ENCODE measurements at places on chromosomes 16 and 17.

- DNase-seq = no peak
These were observed 7.0 kb downstream of the G6PC3 start for GRCh38 chr17:44077595-44077909.

DNA sequence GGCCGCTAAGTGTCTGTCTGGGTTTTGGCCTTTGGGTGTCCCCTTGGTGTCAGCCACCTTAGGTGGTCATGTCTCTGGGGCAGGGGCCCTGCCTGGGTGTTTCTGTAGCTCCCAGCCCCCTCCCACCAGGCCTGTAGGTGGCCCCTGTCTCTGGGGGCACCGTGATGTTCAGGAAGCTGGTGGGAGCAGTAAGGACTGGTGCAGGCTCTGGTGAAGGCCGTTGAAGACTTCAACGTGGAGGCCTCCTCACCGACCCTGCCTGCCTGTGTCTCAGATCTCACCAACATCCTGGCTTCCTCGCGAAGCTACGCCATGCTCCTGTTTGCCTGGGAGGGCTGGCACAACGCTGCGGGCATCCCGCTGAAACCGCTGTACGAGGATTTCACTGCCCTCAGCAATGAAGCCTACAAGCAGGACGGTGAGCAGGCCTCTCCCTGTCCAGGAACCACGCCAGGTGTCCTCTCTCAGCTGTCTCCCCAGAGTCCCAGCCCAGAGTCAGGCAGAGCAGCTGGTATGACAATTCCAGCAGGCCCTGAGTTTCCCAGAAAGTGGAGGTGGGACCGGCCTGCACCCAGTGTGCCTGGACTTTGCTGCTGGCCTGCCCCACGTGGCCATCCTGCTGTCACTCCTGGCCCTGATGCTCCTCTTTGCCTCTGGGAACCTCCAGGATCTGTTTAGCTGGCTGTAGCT is 2.8 kb downstream of the ACE start:
- DNase-seq = no peak

- DNase-seq = no peak
These were observed 135.8 kb downstream of the SKAP1 start for GRCh38 chr17:48294020-48294805.

DNA sequence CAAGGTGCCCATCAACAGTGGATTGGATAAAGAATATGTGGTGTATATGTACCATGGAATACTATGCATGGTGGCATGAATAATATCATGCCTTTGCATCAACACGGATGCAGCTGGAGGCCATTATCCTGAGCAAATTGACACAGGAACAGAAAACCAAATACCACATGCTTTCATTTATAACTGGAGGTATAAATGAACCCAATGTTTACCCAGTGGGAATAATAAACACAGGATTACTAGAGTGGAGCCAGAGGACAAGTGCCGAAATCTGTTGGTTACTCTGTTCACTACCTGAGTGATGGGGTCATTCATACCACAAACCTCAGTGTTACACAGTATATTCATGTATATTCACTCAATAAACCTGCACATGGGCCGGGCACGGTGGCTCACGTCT is 125.2 kb downstream of the CDH11 start:
- no peak for DNase-seq

DNA sequence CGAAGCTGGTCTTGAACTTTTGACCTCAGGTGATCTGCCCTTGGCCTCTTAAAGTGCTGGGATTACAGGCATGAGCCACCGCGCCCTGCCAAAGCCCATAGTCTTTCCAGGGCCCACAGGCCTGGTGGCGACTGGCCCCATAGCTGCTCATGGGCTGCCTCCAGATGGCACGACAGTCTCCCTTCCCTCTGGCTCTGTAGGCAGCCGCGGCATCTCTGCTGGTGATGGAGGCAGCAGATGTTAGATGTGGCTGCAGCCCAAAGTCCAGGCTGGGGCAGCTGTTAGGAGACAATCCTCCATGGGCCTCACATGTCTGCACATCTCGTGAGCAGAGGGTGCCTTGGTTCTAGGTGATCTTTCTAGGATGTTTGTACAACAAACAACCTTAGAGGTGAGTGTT is 69.7 kb upstream of the DNAJA2 start:
- DNase-seq = no peak

DNA sequence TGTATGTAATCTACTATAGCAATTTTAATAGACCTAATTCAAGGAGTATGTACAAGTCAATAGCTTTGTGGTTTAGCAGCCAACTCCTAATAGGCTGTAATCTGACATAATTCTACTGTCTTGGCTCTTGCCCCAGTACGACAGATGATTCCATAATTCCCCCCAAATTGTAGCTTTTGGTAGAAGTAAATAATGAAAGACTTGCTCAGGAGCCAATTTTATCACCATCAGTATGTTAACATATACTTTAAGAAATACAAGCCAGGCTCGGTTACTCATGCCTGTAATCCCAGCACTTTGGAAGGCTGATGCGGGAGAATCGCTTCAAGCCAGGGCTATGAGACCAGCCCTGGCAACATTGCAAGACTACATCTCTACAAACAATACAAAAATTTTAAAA is 53.9 kb downstream of the AP2B1 start:
- DNase-seq = no peak

DNA sequence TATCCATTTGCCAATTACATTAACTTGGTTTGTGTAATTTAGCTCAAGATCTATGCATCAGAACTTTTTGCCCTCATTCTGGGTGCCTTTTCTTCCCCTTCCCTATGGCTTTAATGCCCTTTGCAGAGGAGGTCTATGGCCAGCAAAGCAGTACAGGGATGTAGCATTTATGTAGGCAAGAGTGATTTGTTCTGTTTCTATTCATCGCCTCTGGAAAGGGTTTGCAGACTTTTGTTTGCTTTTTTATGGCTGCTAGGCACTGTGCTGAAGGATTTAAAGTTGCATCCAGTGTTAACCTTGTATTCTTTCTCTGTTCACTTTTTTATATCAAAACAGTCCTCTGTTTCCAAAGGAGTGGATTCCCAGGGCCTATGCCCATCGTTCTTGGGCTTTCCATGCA is 78.0 kb downstream of the ANKFN1 start:
- DNase-seq = no peak

DNA sequence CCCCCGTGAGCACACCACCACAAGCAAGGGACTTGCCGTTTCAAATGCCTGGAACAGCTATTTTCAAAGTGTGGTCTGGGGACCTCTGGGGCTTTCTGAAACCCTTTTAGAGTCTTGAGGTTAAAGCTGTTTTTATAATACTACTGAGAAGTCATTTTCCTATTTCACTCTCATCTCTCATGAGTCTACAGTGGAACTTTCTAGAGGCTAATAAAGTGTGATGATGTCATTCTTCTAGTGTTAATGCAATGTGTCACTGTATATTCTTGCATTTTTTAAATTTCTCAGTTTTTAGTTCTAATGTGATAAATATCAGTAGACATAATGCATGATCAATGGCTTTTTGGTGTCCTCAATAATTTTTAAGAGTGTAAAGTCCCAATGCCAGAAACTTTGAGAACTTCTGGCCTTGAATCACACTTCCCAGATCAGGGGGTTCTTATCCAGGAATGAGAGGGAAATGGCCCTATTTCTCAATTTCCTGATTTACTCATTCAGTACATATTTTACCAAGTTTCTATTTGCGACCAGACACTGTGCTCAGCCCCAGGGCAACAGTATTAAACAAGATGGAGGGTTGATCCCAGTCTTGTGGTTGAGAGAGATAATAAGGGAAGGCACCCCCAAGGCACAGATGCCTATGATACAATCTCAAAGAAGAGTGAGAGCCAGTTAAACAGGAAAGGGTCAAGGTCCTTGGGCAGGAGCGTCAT is 444.0 kb downstream of the HS3ST3B1 start:
- no peak for DNase-seq

- DNase-seq = no peak
These were observed 12.6 kb upstream of the CA10 start for GRCh38 chr17:52170963-52171572.

- DNase-seq = no peak
These were observed 19.0 kb downstream of the LMF1 start for GRCh38 chr16:951660-952301.

GRCh38 chr16:57000271-57001025 is 11.1 kb downstream of the NLRC5 start:
- DNase-seq = peak; percentile 36

- DNase-seq = no peak
These were observed 397 bp downstream of the CDC42EP4 start for GRCh38 chr17:73311428-73311780.

DNA sequence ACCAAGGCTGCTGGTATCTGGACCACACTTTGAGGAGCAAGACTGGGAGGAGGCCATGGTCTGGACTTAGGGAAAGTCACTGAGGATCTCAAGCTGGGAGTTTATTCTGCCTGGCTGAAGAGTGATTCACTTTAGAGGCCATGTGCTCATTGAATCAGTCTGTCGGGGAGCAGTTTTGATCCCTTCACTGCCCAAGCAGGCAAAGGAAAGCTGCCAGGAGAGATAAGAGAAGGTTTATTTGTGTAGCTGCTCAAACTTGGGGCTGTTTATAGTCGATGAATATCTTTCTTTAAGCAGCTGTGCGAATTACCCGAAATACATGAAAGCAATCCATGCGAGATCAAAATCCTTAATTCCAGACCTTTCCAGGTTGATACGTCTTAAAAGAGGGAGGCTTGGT is 544.4 kb upstream of the EEF2KMT start:
- DNase-seq = no peak

- no peak for DNase-seq
These were observed 168.0 kb downstream of the AHSP start for GRCh38 chr16:31695667-31696066.

DNA sequence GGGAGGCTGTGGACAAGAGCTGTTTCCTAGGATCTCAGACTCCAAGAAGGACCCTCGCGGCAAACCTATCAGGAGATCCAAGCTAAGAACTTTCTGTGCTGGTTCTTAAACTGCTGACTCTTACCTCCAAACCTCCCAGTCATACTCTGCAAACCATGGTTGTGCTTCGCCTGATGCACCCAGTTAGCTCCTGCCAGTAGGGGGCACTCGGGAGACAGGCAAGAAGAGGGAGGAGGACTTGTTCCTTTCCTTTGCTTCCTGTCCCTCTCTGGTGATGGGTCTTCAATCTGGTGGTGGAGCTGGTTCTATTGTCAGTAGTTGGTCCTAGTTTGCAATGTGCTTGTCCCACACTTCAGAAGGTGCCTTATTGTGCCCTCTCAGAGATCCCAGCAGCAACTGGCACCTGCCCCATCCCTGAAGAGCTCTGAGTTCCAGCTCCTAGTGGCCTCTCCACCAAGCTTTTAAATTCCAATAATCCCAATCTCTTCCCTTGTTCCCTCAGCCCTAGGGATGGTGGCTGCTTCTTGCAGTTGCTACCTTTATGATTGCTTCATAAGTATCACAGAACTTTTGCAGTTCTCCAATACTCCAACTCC is 113.5 kb upstream of the RPL38 start:
- peak; percentile 69 for DNase-seq

GRCh38 chr16:22206842-22207714 is 1.0 kb downstream of the EEF2K start:
- peak; percentile 82 for DNase-seq

GRCh38 chr17:64648234-64648633 is 13.9 kb downstream of the SMURF2 start:
- DNase-seq = no peak

- DNase-seq = no peak
These were observed 27.8 kb downstream of the IL4R start for GRCh38 chr16:27341549-27341948.

- no peak for DNase-seq
These were observed 225.6 kb upstream of the HSBP1 start for GRCh38 chr16:83581994-83582747.

DNA sequence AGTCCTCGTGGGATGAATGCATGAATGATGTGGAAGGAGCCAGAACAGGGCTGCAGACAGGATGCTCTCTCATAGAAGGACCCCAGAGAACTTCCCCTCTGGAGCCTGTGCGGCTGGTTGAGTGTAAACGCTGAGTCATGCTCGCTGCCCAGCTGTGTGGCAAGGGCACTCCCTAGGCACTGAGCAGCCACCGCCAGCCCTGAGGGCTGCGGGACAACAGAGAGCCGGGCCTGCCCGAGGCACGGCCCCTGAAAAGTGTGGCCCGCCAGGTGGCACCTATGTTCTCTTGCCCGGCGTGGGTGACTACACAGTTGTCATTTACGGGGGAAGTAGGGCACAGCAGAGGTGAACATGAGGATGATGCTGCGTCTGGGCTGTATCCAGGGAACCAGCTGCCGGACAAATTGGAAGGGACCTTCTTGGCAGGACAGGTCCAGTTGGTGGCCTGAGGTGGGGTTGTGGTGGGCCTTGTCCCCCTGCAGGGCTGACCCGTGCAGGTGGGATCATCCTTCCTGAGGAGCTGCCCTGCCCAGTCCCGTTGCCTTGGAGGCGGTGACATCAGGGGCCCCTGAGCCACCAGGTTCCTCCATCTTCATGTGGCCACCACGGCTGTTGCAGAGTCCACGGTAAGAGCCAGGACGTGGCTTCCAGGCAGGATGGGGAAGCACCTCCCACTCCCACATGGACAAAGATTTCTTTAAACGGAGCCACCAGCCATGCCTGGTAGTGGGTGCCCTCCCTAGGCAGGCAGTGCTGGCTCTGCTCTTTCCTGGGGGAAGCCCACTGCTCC is 94.8 kb upstream of the CBX4 start:
- peak; percentile 73 for DNase-seq

- no peak for DNase-seq
These were observed 44.0 kb downstream of the SOST start for GRCh38 chr17:43714465-43715149.

DNA sequence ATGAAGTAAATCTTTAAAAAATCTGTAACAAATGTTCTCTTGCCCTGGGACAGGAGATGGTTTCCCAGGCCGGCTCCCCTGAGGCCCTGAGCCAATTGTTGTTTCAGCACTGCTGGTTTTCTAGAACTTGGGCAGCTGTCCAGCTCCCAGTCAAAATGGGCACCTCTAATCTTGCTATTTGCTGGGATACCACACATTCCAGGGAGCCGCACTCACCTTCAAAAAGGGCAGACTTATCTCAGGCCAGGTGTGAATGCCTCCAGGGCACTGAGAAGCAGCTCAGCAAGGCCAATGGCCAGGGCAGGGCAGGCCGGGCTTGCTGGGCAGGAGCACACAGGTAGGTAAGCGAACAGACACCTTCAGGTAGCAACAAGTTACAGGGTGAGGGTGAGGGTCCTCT is 24.4 kb downstream of the TRIM16 start:
- no peak for DNase-seq

GRCh38 chr16:54459509-54460262 is 173.1 kb upstream of the IRX3 start:
- no peak for DNase-seq

- no peak for DNase-seq
These were observed 184.3 kb downstream of the HS3ST4 start for GRCh38 chr16:25875956-25876598.

DNA sequence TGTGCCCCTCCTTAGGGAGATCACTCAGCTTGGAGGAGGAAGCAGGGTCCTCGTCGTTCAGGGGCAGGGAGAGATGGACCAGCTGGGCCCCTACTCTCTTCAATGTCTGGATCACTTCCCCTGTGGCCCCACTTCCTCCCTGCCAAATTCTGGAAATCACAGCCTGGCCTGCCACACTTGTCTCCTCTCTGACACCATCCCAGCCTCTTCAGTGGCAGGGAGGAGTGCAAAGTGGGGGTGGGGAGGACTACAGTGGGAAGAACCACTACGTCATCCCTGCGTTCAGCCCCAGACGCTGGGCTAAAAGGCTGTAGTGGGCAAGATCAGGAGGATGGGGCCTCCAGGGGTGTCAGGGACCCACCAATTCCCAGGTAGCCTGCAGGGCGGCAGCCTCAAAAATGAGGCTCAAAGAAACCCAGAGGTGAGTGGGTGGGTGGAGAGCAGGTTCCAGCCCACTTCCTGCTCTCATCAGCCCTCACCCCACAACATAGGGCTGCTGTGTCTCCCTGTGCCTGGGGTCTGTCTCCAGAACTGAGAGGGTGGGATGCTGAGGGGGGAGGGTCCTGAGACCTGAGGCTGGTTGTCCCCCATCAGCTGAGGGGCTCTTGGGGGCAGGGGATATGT is 25.0 kb upstream of the TAC4 start:
- DNase-seq = no peak

- DNase-seq = no peak
These were observed 57.4 kb upstream of the MRTFB start for GRCh38 chr16:14013571-14014283.

Measured in transverse colon (tissue), 4 donors.